ENCODE measurements at places on chromosomes 12 and 14.

DNA sequence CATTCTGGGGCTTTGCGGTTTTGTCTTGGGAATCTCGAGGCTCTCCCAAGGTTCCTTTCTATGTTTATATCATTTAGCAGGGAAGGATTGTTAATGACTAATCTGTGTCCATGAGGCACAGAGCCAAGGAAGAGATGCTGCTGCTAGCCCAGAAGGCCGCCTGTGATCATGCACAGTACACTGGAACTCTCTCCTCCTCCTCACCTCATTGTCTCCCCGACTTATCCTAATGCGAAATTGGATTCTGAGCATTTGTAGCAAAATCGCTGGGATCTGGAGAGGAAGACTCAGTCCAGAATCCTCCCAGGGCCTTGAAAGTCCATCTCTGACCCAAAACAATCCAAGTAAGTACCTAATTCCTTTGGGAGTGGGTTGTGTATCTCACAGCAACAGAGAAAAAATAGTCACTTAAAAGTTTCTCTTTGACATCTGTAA, at the start of gene NR1H4:
TSS of gene NR1H4 (plus strand) at position 151 of the 435 bp plus-strand sequence. CDS start 19,458 bp downstream, outside the sequence.
- no peak for DNase-seq

DNA sequence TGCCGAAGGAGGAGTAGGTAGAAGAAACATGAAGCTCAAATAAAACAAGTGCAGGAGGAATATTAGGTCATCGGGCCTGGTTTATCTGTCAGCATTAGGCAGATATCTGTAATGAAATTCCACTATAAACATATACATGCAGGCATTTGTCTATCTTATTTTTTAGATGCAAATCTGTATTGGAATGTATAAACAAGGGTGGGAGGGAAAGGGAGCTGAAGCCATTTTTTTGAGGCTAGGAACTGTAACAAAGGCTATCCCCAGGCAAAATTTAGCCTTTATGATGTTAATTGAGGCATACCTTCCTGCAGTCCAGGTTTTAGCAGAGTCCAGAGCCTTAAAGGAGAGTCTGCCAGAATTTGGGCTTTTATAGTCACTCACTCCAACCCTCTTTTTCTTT, 72.5 kb downstream of the PHLDA1 start:
- DNase-seq = no peak

DNA sequence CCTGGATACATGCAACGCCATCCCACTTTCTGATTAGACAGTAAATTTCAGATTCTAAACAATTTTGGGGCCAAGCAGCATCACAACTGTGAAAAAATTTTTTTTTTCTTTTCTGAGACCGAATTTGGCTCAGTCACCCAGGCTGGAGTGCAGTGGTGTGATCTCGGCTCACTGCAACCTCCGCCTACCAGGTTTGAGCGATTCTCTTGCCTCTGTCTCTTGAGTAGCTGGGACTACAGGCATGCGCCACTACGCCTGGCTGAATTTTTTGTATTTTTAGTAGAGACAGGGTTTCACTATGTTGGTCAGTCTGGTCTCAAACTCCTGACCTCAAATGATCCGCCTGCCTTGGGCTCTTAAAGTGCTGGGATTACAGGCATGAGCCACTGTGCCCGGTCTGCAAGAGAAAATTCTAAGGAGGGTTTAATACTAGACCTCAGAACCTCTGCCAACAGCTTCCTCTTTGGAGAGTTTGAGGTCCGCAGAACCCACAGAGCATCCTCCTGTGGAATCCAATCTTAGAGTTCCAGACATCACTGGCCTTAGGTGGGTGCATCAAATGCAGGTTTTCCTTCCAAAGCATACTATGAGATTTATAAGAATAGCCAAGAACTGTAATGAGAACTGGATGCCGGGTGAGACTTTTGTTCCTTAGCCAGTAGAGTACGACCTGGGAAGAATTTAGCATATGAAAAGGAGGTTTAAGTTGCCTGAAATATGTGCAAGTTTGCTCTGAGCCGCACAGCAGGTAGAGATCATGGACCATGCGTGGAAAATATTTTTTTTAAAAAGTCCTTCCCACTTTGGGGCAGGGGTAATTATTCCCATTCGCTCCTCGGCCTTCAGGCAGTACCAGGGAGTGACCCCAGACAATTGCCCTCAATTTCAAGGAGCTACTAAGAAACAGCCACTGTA, 7.8 kb upstream of the PHC1 start:
- DNase-seq = no peak

DNA sequence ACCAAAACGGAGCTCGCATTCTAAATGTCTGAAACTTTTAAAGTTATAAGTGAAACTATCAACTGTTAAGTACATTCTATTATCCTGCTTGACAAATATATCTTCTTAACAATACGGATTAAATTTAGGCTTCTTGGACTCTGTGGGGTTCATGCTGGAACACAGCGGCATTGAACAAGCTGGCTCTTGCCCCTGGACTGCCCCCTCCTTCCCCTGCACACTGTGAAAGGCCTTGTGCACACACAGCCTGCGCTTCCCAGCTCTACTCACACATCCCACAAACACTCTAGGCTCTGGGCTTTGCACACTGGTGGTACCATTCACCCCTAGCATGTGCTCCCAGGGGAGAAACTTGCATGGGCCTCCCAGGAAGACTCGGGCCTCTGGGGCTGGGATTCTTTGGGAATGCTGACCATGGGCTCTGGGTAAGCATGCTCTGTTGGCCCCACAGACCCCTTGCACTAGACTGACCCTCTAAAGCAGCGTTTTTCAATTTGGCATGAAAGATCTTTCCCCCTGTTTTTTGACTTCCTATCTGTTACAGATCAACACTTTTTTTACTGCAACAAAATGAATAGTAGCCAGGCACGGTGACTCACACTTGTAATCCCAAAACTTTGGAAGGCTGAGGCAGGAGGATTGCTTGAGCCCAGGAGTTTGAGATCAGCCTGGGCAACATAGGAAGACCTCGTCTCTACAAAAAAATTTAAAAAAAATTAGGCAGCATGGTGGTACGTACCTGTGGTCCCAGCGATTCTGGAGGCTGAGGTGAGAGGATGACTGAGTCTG, 96.2 kb upstream of the CPM start:
- no peak for DNase-seq

- peak; percentile 74 for DNase-seq
These were observed 3.2 kb downstream of the MLXIP start for GRCh38 chr12:122081697-122082221.

GRCh38 chr12:130083734-130084133, 78.5 kb upstream of the FZD10 start:
- DNase-seq = no peak

DNA sequence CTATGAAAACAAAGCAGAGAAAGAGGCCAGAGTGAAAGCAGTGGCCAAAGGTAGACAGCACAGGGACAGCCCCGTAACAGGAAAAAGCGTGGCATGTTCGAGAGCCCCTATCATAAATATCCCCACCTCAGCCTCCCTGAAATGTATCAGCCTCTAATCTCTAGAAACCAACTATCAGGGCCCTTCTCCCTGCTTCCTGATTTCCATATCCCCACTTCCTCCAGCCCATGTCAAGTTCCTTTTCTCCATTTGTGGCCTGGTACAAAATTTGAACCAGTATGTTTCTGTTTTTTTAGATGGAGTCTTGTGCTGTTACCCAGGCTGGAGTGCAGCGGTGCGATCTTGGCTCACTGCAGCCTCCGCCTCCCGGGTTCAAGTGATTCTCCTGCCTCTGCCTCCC, 16.9 kb downstream of the DEPDC4 start:
- no peak for DNase-seq

DNA sequence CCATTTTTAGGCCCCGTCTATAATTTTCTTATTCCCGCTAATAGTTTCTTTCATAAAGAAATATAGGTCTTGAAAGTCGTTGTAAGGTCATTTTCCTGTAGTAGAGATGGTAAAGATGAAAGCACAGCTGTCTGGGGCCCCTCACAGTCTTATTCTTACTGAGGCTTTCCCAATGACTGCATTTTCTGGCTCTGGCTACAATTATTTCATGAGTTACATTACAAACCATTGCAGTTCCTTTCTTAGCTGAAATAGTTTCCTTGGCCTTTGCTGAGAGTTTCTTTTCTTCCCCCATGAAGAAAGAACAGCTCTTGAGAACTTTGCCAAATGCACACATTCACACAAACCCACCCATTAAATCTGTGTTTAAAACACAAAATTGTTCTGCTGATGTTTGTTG, 113.0 kb downstream of the DYRK2 start:
- DNase-seq = no peak

- DNase-seq = peak; percentile 25
These were observed 29.3 kb upstream of the CPNE8 start for GRCh38 chr12:38934686-38935085.

Measured in activated CD4-positive, alpha-beta T cell treated with anti-CD3 and anti-CD28 coated beads, Interleukin-2, amount 50 U/mL, for 16 hours (primary cell).